ENCODE measurements at places on chromosomes 6 and 20.

DNA sequence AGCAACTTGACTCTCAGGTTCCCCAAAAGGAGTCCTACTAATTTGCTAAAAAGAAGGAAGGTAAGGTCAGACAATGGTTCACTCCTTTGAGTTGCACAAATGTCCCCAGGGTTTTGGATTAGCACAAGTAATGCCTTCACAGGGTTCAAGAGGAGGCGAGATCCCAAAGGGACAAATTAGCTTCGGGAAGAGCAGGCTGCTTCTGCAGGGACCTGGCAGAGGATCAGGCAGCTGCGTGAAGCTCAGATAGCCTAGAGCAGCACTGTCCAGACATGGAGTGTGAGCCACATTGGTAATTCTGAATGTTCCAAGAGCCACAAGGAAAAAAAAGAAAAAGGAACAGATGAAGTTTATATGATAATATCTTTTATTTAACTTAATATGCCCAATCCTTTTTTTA lies 115.4 kb downstream of the CFAP61 start:
- no peak for DNase-seq

DNA sequence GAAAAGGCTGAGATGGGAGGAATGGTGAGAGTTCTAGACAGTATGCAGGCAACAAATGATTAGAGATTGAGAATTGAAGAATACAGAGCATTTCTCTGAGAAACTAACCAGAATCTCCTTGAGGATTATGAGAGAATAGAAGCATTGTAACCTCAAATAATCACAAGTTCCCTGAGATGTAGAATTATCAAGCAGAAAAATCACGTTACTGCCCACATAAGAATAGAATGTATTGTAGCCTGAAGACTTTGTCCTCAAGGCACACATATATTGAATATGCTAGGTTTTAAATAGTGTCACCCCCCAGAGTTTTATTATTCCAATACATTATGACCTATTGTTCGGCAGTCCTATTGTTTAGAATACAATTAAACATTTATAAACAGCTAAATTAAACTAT lies 57.2 kb downstream of the CNKSR3 start:
- no peak for DNase-seq

DNA sequence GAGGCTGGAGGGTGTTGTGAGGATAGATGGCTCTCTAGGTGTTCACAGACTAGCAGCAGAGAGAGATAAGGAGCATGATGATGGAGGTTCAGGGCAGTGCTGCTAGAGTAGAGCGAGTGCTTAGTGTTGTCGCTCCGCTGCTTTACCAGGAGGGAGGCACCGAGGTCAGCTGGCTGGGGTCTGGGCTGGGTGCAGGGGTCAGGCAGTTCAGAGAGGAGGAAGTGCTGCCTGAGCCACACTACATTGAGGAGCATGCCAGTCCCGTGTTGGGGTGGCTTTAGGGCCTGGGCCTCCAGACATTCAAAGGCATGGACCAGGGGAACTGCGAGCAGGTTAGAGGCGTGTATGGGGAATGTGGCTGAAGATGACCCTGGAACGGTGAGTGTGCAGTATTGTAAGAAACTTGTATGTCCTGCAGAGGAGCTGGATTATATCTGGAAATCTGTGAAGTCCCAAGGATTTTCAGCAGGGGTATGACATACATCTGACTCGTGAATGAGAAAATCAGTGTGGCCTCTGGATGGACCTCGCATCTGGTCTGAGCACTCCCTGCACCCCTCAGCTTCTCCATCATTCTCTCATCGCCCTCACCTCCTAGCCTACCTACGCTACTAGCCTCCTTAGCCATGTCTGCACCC lies 66.9 kb downstream of the IGF2R start:
- DNase-seq, result no peak

GRCh38 chr6:168018664-168019063 lies 21.2 kb downstream of the KIF25 start:
- no peak for DNase-seq

DNA sequence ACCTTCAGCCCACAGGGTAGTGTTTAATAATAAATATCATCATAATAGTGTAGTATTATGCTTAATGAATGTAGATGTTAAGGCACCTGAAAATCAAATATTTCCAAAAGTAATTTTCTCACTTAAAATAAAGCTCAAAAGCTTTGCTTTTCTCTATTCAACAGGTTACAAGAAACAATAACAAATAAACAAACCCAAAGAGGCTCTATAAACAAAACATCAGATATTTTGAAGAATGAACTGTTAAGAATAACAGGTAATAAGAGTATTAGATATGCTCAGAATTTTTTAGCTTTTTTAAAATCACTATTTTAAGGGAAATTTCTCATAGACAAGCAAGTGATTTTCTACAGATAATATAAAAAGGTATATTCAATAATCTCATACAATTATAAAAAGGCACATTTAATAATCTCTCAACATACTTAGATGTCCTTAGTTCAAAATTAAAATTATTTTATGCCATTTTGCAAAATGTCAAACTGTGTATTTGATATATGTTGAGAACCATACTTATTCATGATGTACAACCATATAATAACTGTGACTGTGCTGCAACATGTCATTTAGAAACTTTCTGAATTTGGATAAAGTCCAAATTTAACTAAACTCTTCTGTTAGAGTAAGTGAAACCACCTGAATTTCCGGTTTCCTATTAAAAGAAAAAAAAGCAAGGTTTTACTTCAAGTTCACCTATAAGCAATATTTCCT lies 35.8 kb downstream of the PHIP start:
- no peak for DNase-seq

DNA sequence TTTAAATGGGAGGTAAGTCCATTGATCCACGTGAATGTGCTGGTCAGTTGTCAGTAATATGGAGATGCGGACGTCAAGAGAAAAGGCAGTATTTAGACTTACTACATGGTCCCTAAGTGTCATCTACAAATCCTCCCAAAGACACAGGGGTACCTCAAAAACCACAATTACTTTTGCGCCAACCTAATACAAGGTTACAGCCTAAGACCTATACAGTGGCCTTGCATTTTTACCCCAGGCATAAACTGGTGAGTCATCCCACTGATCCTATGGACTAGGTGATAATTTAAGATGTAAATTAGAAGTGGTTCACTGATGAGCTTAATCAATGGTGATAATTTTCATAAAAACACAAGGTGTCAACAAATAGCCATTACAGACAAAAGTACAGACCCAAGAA lies 141.0 kb downstream of the NFATC2 start:
- DNase-seq, result no peak

DNA sequence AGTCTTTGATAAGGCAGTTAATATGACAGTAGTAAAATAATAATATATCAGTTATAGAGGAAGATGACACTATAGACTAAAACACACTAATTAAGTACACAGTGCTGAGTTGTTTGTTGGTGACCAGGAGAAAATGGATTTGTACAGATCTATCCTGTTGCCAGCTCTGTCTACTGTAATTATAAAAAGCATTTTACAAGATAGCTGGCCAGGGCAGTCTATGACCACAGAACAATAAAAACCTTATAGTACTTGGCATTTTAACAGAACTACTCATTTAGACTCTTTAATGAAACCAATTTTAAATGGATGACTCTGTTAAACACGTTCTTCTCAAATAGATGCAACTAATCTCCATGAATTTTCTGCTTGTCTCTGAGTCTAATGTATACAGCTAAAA lies 367.5 kb downstream of the BTBD9 start:
- DNase-seq, result no peak

DNA sequence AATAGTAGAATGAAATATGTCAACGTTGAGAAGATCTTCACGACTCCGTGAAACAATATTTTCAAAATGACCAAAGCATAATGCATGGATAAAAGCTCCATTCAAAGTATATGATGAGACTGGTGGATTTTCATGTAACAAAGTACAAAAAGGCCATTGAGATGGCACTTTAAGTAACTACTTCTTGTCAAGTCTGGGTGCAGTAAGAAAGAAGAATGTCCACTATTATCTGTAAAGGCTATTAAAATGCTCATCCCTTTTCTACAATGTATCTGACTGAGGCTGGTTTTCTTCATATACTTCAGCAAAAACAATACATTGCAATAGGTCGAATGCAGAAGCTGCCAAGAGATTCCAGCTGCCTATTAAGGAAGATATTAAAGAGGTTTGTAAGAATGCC lies 457.4 kb downstream of the PKHD1 start:
- no peak for DNase-seq

- DNase-seq, result peak; percentile 90
These were observed 57.2 kb upstream of the ARHGAP18 start for GRCh38 chr6:129766959-129767728.

GRCh38 chr6:96211341-96211740 lies 195.6 kb downstream of the FUT9 start:
- no peak for DNase-seq

DNA sequence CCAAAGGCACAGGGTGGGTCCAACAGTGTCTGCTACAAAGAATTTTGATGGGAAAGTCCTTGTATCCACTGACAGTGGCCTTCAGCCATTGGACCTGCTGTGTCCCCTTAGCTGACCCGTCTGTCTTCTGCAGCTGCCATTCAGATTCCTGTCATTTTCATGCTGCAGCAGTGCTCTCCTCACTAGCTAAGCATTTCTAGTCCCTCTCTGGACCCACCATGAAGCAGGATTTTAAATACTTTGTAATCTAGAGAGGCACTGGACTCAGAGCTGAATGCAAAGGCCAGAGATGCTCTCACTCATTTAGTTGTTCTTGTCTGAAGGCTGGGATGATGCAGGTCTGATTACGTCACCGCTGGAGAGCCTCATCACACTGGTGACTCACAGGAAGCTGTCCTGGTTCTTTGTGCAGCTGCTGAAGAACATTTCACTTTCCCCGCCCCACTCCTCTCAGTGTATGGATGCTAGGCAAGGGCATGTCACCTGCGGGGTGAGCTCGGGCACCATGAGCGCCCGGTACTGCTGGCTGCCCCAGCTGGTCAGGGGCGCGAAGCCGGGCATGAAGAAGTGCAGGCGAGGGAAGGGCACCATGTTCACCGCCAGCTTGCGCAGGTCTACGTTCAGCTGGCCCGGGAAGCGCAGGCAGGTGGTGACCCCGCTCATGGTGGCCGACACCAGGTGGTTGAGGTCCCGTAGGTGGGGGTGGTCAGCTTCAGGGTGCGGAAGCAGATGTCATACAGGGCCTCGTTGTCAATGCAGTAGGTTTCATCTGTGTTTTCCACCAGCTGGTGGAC lies 19.4 kb upstream of the TUBB2A start:
- peak; percentile 70 for DNase-seq

DNA sequence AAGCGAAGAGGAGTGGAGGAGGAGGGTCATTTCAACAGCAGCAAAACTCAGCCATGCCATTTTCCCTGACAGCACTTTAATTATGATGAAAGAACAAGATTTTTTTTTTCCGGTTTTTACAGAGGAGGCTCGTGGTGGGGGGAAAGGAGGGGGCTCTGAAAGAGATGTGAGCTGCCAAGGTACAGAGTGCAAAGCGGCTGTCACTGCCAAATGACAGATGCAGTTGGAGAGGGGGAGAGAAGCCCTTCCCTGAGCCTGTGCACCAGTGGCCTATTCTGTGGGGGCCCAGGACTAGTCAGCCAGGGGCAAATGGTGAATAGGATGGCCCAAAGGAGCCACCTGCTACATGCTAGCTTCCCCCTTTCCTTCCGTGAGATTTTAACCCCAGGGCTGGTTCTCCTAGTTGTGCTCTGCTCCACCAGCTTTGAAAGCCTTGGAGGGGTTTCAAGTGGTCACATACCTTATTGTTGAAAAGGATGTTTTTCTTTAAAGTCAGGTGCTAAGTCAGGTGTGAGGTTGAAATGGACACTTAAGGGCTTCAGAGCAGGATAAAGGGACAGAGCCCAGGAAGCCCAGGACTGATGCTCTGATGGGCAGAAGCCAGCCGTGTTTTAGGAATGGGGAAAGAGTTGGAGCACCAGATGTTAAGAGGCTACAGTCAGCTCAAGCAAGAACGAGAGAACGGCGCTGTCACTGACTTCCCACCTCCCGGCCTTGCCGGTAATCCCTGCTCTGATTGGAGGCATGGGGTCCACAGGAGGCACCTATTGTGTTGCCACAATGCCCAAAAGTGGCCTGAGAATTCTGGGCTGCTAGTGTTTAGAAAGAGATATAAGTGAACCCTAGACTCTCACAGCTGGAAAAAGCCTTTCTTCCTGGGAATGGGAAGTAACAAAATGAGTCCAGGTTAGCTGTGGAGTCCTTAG lies 24.8 kb downstream of the GNAS start:
- no peak for DNase-seq

GRCh38 chr6:139917951-139918630 lies 543.6 kb upstream of the CITED2 start:
- no peak for DNase-seq

DNA sequence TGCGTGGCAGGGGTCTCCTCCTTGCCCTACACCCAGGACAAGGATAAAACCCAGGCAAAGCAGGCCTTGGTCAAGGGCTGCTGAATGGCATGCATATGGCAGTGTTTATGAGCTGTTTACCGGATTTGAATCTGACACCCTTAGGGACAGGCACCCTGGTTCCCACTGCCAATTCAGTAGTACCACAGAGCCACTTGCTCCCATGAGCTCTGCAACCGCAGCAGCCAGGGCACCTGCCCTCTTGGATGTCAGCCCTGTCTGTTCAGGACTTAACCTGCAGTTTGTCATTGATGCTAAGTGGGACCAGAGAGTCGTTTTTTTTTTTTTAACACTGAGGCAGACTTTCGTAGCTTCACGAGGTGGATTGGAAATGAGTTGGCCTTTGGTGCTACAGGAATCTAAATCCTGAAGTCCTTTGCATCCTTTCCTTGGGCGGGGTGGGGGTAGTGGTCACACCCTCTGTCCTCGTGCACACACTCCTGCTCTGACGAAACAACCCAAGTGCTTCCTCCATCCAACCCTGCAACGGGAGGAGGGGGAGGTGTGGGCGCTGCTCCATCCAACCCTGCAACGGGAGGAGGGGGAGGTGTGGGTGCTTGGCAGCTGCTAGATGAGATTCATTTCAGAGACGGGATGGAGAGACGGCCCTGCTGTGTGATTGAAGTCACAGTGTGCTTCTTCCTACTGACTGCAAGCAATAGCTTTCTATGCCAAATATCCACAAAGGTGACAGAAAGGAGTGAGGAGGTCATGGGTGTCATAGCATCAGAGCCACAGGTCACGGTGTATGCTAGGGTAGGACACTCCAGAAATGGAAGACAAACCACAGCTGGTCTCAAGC lies 166.5 kb downstream of the SMOC2 start:
- DNase-seq, result no peak

GRCh38 chr6:164040994-164041393 lies 626.5 kb downstream of the QKI start:
- DNase-seq, result no peak

- DNase-seq, result no peak
These were observed 11.5 kb downstream of the PSMG4 start for GRCh38 chr6:3270258-3270657.

- DNase-seq, result no peak
These were observed 104.0 kb downstream of the QRSL1 start for GRCh38 chr6:106733386-106733785.

DNA sequence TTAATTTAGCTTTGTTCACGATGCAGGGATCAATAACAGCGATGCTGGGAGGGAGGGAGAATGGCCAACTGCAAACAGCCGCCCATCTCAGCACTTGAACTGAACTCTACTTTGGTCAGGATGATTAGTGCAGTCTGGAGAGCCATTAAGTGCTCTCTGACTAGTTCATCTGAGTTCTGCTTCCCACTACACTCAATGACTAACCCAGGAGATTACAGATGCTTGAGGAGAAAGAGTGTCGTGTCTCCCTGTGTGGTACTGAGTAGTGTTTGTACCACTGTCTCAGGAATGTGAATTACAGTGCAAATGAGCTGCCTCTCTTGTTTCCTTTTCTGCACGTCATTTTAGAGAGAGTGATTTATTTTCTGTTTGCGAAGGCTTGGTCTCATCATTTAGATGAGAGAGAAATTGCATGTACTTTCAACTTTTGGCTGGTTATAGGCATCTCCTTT lies 23.5 kb downstream of the CARMIL1 start:
- no peak for DNase-seq
